ENCODE measurements at places on chromosomes 2 and 18.
A peak's percentile ranks its signal among the peaks of the same experiment; 100 is the strongest.

GRCh38 chr2:236661762-236662110 lies 92.1 kb downstream of the ACKR3 start:
- no peak for DNase-seq

- DNase-seq: no peak
Measured at GRCh38 chr2:196169516-196169915, 1.9 kb downstream of the STK17B start.

- no peak for DNase-seq
Measured at GRCh38 chr2:159744363-159744762, 32.1 kb downstream of the MARCHF7 start.

- DNase-seq: no peak
Measured at GRCh38 chr2:95021847-95022246, 3.7 kb upstream of the MAL start.

GRCh38 chr18:77095391-77096371 lies 36.9 kb downstream of the MBP start:
- no peak for DNase-seq

- DNase-seq: no peak
Measured at GRCh38 chr2:144663207-144663606, 143.3 kb upstream of the ZEB2 start.

GRCh38 chr2:135202751-135203150 lies 150.7 kb downstream of the RAB3GAP1 start:
- no peak for DNase-seq

DNA sequence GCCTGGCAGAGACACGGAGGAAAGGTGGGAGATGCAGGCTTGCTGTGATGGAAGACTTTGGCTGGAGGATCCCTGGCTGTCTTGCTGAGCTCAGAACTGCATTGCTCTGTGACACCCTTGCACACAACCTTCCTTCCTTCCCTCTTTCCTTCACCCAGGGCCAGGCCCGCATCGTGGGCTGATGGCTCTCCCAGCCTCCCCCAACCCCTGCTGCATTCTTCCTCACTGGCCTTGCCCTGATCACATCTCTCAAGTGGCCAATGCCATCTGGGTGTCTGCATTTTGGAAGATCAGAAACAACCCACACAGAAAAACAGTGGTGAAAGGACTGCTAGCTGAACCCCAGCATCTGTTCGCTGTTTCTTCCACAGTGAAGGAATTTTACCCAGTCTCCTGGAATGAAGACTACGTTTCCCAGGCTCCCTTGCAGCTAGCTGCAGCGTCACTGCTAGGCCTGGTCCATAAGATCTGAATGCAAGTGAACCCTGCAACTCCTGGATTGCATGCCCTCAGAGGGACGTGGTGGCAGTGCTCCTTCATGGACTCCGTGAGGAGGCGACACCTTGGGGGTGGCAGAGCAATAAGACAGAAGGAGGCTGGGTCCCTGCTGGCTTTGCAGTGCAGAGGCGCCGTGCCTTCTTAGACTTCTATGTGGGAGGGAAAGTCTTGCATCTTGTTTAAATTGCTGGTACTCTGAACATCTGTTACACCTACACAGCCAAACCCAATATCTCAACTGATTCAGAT lies 78.9 kb upstream of the YWHAQ start:
- DNase-seq: peak; percentile 34

GRCh38 chr18:52237551-52237950 lies 102.4 kb upstream of the DCC start:
- DNase-seq: no peak

Measured in tibial artery (tissue), 4 donors.